ENCODE measurements at places on chromosomes 3 and 15. TPM values are rescaled to one million over a fixed set of nuclear protein-coding genes. Genes with fewer than 3 reads are reported as not detected.

Gene RBP2
- total RNA-seq: not detected

Gene CIP2A
- 6.5 TPM for total RNA-seq

Gene TRPM1
- under 0.01 TPM for total RNA-seq

Gene PRSS50
- total RNA-seq: under 0.01 TPM

- DNase-seq: no peak
Measured at GRCh38 chr15:73569361-73569760, 63.8 kb downstream of the NPTN start.

- no peak for DNase-seq
Measured at GRCh38 chr3:72384602-72385001, 463.6 kb downstream of the SHQ1 start.

DNA sequence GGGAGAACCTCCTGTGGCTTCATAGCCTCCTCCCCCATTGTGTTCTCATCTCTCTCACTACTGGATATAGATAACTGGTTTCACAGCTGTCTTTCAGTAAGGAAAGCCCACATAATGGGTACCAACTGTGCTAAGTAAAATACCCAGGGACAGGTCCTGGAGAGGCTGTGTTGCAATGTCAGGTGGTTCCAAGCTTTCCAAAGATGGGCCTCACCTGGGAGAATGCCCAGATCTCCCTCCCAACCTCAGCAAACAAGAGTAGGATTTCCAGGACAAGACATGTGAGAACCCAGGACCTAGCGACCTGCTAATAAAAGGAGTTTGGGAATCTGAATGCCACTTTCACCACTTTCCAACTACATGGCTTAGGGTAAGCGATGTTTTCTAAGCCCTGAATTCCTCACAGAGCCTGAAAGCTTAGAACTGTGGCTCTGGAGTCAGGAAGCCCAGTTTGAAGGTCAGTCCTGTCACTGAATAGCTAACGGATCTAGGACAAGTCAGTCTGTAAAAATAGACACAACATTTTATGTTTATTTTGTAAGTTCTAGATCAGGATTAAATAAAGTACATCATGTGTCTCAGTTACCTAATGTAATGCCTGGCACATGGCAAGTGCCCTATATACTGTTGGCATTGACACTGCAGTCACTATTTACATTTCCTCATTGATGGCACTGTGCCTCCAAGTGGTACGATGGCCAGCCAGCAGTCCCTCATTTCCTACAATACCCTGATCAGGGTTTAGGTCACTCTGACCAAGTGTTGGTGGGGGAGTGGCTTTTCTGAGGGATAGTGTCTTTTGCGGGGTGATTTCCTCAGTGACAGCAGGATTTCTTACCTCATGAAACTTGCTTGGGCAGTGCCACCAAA, 11.9 kb downstream of the CERS3 start:
- DNase-seq: no peak

DNA sequence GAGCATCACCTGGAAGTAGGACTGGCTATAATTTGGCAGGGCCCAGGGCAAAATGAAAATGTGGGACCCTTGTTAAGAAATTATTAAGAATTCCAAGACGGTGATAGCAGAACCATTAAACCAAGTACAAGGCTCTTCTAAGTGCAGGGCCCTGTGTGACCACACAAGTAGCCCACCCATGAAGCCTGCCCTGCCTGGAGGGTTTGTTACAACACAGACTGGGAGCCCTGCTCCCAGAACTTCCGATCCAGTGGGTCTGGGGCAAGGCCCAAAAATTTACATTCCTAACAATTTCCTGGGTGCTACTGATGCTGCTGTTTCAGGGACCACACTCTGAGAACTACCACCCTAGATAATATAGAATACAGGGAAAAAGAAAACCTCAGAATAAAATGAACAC, 314.6 kb upstream of the WNT5A start:
- DNase-seq: no peak

GRCh38 chr3:181431748-181432147, 280.0 kb upstream of the SOX2 start:
- no peak for DNase-seq

DNA sequence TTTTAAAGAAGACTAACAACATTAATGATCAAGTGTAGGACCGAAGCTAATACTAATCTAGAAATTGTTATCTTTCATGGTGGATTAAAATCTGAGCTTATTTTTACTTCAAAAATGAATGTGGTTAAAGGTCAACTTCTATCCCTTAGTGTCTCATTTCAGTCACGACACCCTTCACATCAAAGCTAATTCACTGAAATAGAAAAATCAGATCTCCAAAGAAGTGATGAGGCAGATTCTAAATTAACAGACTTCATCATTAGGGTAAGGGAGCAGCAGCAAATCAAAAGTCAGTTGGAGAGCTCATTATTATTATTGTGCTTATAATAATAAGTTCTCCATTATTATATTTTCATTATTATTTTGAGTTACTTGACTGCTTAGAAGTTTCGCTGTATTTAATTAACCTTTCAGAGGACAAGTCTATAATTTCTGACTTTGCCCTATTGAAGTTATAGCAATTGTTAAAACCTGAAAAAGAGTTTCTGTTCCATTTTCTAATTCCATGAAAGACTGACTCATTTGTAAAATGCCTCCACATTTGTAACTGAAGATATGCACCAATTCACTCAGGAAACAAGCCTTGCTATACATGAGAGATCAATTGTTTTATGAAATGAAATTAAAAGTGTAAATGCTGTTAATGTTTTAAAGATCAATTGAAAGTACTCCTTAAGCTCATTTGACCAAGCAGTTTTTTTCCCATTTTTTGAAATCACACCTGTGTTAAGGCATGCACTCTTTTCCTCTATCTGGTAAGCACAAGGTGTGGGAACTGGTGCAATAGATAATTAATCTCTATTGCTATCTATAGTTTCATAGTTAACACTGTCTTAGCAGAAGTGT, 23.1 kb upstream of the CMC1 start:
- no peak for DNase-seq

- DNase-seq: no peak
Measured at GRCh38 chr3:140189976-140190375, 255.0 kb downstream of the CLSTN2 start.

GRCh38 chr3:40477666-40478065, 744 bp downstream of the ZNF619 start:
- DNase-seq: no peak

- DNase-seq: no peak
Measured at GRCh38 chr3:188537606-188538005, 383.6 kb downstream of the LPP start.

- DNase-seq: no peak
Measured at GRCh38 chr15:93418566-93418965, 329.6 kb upstream of the RGMA start.

DNA sequence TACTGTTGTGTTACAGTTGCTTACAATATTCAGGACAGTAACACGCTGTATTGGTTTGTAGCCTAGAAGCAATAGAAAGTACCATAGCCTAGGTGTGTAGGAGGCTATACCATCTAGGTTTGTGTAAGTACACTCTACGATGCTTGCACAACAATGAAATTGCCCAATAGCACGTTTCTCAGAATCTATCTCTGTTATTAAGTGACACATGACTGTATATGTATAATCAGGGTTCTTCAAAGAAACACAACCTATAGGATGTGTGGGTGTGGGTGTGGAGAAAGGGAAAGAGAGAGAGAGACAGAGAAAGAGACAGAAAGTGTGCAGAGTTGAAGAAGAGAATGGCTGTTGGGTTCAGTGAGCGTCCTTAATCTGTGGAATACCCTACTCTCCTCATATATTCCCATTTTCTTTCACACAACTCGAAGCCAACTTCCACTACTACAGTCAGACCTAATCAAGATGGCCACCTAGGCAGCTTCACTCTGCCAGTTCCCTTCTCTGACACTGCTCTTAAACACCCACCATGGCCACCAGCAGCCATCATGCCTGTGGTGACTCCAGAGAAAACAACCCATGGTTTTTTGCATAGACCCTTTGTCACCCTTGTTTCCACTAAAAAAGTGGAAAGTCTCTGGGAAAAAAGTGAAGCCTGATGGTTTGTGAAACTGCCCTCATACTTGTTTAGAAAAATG, 5.8 kb upstream of the PPP4R2 start:
- DNase-seq: no peak

DNA sequence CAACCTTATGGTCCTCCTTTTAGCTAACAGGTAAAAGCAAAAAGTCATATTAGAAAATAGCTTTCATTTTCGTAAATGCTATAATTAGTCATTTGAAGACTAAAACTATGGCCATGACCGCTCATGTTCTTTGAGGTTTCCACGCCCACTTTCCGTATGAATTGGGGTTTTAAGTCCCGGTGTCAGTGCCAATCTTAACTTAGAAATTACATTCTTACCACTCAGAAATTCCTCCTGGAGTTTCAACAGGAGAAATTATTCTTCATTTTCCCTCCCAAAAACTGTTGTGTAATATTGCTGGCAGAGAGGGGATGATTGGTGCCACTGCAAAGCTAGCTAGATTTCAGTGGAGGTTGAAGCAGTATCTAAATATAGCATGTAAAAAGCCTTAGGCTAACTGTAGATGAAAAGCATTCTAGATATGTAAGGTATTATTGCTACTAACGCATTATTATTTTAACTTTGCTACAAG, 71.0 kb upstream of the MDFIC2 start:
- DNase-seq: no peak

DNA sequence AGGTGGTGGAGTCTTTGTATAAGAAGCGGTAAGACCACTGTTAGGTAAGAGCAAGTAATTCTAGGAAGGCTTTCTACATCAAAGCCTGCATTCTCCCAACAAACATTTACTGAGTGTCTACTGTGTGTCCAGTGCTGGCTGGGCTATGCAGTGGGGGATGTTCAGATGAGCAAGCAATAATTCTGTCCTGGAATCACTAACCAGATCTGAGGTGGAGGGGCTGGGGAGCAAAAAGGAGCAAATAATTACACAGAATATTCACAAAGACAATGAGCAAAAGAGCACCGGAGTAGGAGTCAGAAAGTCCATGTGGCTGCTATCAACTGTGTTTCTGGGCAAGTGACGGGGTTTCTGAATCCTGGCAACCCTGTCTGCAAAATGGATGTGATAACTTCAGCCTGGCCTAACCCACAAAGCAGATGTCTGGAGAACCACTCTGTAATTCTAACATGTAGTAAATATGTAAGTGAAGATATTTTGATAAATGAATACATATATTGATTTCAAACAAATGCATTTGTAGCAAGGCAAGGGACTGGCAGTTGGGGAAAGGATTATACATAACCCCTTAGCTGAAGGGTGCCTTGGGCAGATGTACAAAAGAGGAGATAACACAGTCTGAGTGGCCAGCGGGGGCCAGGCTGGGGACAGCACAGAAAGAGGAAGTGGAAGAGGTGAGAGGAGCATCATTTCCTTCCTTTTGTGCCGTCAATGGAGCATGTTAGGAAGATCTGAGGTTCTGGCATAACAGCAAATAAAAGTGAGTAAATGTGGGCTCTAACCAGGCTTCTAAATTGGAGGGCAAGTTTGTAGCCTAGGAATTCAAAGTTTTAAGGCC, 28.8 kb downstream of the CYP8B1 start:
- DNase-seq: peak; percentile 63

DNA sequence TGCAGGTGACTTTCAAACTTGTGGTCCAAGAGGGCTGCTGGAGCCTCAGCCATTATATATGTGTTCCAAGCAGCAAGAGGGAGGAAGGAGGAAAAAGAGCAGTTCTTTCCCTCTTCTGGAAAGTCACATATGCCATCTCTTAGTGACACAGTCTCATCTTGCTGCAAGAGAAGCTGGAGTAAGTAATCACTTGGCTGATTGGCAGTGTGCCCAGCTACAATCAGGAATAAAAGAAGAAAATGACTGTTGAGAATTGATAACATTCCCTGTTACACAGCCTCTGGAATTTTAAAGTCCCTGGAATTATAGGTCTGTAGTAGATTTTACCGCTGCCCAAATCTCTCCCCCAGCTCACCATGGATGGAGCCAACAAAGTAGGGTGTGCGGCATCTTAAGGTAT, 31.4 kb upstream of the LYZL4 start:
- no peak for DNase-seq

GRCh38 chr15:67551207-67551743, 8.8 kb downstream of the MAP2K5 start:
- no peak for DNase-seq
